Cerebellar nuclear complex (tissue), 1 donor: ENCODE measurements at places on chromosomes 12 and 14.

DNA sequence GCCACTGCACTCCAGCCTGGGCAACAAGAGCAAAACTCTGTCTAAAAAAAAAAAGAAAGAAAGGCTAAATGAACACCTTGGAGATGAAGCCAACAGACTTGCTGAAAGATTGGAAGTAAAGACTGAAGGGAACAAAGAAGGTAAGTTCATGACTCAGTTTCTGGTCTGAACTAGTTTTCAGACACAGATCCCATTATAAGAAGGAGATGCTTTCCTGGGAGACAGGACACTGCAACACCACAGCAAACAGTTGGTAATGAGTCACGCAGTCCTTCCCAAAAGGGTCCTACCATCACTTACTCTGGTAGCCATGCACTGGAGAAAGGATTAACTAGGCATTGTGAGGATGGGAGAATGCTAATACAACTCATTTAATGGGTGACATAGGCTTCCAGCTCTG lies 97.2 kb downstream of the SSPN start:
- no peak for DNase-seq

DNA sequence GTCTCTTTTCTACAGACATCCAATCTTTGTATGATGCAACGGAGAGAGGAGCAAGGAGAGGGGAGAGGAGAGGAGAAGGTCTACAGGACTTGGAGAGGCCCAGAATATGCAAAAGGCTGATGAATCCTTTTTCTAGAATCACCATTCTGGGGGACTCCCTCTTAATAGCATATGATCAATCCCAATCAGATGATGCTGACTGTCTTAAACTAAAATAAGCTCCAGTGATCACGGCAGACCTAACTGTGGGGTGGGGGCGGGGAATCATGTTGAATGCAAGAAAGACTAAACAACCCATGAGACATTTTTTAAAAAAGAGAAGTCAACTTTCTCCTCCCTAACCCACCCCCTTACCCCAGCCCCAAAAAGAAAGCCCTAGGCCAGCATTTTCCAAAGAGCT lies 33.4 kb downstream of the BTBD7 start:
- DNase-seq, result no peak

DNA sequence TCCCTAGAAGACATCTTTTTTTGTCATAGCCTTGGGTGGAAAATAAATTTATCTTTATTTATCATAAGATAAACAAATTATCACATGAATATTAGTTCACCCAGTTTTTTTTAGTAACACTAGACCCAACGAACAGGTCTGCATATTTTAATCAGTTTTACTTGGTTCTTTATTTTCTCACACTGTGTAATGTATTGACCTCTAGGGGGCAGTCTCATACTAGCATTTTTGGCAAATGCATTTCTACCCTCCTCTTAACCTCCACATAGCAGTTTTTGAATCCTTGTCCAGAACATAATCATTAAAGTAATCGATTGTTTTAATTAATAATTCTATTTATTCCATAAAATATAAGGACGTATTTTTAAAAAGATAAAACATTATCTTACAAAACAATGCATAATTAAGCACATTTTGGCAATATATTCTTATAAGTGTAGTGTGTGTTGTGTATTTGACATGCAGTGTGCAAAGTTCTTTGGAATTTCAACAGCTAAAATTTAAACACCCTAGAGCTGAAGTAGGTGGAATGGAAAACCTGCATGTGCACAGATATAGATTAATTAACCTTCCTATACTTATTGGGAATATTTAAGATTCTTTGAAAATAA lies 31.6 kb upstream of the PTPRQ start:
- DNase-seq, result no peak

DNA sequence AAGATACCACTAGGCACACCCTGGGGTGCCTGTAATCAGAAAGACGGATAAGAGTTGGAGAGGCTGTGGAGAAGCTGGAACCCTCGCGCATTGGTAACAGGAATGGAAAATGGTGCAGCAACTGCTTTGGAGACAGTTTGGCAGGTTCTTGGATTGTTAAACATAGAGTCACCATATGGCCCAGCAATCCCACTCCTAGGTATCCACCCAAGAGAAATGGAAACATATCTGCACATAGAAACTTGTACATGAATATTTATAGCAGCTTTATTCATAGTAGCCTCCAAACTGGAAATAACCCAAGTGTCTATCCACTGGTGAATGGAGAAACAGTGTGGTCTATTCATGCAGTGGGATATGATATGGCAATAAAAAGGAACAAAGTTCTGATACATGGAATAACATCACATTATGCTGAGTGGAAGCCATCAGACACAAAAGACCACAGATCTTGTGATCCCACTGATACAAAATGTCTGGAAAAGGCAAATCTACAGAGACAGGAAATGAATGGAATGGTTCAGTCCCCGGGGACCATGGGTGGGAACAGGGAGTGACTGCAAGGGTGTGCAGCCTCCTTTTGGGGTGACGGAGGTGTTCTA lies 45.4 kb downstream of the JAG2 start:
- DNase-seq, result no peak

- no peak for DNase-seq
Observed at GRCh38 chr14:73909681-73910080, 23.0 kb downstream of the ZNF410 start.

DNA sequence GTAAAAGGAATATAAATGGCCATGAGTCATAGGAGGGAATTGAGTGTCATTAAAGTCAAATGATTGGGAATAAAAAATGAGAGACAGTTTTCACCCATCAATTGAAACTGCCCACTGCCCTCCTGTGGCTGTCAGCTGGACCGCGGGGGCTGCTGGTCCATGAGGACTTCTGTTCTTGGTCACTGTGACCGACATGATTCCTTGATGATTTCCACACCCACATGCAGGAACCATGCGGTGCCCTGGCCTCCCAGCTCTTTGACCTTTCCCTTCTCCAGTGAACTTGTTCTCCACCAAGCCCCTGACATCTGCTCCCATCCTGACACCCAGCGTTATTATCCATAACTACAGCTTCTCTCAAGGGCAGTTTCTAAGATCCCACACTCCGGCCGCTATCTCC lies 48.4 kb downstream of the C12orf75 start:
- no peak for DNase-seq

DNA sequence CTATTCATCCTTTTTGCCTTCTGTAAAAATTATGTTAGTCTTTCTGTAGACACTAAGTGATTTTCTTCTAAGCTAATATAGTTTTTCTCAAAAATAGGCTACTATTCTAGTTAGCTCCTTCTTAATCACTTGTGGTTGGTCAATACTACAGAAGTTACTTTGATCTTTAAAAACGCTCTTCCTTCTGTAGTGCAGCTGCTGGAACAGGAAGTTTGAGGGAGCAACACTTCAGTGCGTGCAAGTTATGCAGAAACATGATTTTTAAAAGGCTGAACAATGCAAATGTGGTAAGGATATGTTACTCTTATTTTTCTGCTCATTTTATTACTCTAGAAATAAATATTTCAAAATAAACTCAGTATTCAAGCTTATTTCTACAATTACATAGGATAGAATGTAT lies 11.1 kb upstream of the RERGL start:
- no peak for DNase-seq

DNA sequence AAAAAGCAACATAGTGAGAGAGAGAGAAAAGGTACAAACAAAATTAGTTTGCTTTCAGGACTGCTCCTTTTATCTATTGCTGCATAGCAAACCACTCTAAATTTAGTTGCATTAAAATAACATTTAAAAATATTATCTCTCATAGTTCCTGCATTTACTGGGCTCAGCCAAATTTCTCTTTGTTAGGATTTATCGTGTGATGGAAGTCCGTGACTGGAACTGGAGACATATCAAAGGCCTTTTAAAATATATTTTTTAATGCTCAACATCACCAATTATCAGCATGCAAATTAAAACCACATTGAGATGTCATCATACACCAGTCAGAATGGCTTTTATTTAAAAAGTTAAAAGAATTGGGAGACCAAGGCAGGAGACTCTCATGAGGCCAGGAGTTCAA lies 107.6 kb upstream of the SYT1 start:
- no peak for DNase-seq

GRCh38 chr14:40402957-40403356 lies 970.7 kb upstream of the FBXO33 start:
- DNase-seq, result no peak

- no peak for DNase-seq
Observed at GRCh38 chr12:30000401-30000800, 216.7 kb upstream of the TMTC1 start.

DNA sequence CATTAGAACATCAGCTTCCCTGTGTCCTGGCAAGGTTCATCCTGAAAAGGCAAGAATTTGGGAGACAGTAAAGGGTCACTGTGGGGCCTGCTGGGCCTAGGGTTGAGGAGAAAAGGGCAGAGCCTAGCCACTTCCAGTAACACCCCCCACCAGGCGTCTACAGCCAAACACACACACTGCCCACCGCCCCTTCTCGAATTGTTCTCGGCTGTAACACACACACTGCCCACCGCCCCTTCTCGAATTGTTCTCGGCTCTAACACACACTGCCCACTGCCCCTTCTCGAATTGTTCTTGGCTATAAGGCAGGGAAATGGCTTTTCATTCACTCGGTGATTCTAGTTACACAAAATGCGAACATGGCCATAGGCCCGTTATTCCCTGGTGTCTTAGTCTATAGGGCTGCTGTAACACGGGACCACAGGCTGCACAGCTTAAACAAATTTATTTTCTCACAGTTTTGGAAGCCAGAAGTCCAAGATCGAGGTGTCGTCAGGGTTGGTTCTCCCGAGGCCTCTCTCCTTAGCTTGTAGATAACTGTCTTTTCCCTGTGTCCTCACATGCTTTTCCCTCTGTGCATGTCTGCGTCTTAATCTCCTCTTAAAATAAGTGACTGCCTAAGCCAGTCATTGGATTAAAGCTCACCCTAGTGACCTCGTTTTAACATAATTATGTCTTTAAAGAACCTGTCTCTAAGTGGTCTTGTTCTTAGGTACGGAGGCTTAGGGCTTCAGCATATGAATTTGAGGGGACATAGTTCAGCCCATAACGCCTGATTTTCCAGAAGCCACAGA lies 171.0 kb downstream of the ADGRD1 start:
- DNase-seq, result no peak

DNA sequence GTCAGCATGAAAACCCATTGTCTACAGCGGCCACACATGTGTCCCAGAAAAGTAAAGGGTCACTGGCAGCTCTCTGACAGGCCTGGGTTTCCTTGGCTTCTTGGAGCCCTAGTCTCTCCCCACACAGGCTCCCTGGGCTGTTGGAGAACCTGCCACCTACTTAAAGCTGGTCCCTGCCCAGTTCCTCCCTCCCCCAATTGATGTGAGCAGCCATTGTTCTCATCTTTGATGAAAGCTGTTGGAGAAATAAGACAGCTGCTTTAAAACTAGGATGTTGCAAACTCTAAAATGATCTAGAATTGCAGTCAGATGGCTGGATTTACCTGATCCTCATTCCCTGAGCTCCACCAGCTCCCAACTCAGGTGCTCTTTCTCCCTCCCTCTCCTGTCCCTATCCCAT lies 4.8 kb upstream of the PLEKHH1 start:
- no peak for DNase-seq

DNA sequence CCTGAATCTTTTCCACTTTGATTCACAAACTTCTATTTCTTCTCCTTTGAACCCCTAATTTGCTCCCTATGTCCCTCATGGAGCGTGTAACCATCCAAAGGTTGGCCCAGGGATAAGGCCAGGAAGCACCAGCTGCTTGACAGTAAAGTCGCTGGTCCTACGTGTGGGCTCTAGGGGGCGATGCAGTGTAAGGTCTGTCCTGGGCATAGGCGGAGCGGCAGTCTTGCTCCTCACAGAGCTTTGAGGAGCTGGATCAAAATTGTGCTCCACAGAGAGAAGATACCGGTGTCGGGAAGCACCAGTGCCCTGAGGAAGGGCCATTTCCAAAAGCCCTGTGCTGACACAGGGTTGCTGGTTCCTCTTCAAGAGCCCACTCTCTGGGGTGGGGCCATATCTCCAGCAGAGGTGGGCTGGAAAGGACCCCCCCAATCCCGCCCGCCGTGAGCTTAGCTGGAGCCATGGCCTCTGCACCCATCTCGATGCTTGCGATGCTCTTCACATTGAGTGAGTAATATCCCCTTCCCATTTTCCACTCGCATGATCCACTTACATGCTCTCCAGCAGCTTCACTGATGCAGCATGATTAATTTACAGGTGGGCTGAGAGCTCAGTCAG lies 49.9 kb upstream of the OR4E1 start:
- no peak for DNase-seq
